Muscle of arm (tissue), 14 donors: ENCODE measurements at places on chromosomes 12 and 14. TPM values are rescaled to one million over a fixed set of nuclear protein-coding genes. Genes with fewer than 3 reads are reported as not detected.

Gene PLEKHD1
- polyA plus RNA-seq, result 0.92 TPM

Gene RNU4-1
- polyA plus RNA-seq, result not detected

Gene KCNC2
- 0.45 TPM for polyA plus RNA-seq

Gene PRH2
- not detected for polyA plus RNA-seq

Gene CFAP251
- 0.76 TPM for polyA plus RNA-seq

Gene KRT74
- 0.21 TPM for polyA plus RNA-seq

Gene GALNT16
- polyA plus RNA-seq, result 29.9 TPM

Gene CLEC14A
- polyA plus RNA-seq, result 25.6 TPM

Gene MYF5
- not detected for polyA plus RNA-seq

Gene CKAP4
- polyA plus RNA-seq, result 136 TPM

Gene SIX6
- polyA plus RNA-seq, result 0.08 TPM

Gene CLEC9A
- 0.30 TPM for polyA plus RNA-seq

Gene GLT8D2
- 104 TPM for polyA plus RNA-seq

Gene DIO2
- 1.4 TPM for polyA plus RNA-seq

Gene PUS7L
- 9.1 TPM for polyA plus RNA-seq

Gene KCNMB4
- not detected for polyA plus RNA-seq

Gene CLEC2B
- 2.4 TPM for polyA plus RNA-seq

Gene TMEM119
- 60.9 TPM for polyA plus RNA-seq

Gene ERP27
- 0.41 TPM for polyA plus RNA-seq

Gene INSM2
- polyA plus RNA-seq, result 0.11 TPM

Gene TAS2R46
- polyA plus RNA-seq, result not detected

Gene C12orf54
- 0.51 TPM for polyA plus RNA-seq

Gene ABCC9
- polyA plus RNA-seq, result not detected

Gene C12orf60
- polyA plus RNA-seq, result 1.1 TPM

Gene SLC39A2
- polyA plus RNA-seq, result 0.30 TPM

Gene IL22
- polyA plus RNA-seq, result not detected

Gene PMEL
- 24.1 TPM for polyA plus RNA-seq
